Anterior cingulate cortex (tissue), 58 donors: ENCODE measurements at places on chromosomes 7 and 10.
A peak's percentile ranks its signal among the peaks of the same experiment; 100 is the strongest.

GRCh38 chr7:28937103-28937502 lies 21.0 kb downstream of the TRIL start:
- DNase-seq, result no peak

DNA sequence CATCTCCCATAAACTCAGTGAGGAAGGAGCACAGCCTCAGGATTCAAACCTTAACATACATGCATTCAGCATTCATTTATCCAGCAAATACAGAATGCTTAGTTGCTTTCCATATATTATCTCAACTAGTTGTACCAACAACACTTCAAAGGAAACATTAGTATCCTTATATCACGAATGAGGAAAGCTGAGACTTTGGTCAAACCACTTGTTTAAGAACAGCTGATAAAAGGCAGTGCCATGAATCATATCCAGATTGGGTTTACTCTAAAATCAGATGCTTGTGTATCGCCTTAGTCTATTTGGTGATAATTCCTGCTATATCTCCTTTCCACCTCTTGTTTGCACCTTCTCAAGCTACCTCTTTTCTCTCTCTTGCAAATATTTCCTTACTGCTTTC lies 1.9 kb upstream of the CPED1 start:
- DNase-seq, result no peak

- no peak for DNase-seq
These were observed 29.6 kb downstream of the CASP7 start for GRCh38 chr10:113709221-113709838.

GRCh38 chr10:59557052-59557451 lies 152.6 kb downstream of the SLC16A9 start:
- DNase-seq, result no peak

DNA sequence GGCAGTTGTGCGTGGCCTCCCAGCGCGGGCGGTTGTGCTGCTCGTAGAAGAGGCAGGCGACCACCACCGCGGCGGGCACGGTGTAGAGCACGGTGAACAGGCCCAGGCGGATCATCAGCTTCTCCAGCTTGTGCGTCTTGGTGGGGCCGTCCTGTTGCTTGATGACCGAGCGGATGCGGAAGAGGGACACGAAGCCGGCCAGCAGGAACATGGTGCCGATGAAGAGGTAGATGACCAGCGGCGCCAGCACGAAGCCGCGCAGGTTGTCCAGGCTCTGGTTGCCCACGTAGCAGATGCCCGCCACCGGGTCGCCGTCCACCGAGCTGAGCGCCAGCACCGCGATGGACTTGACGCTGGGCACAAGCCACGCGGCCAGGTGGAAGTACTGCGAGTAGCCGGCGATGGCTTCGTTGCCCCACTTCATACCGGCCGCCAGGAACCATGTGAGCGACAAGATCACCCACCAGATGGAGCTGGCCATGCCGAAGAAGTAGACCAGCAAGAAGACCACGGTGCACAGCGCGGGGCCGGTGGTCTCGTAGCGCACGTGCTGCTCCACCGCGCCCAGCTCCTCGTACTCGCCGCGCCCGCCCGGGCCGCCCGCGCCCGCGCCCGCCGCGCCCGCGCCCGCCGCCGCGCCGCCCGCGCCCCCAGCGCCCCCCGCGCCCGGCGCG lies 2.2 kb downstream of the FZD8 start:
- DNase-seq, result peak; percentile 22

DNA sequence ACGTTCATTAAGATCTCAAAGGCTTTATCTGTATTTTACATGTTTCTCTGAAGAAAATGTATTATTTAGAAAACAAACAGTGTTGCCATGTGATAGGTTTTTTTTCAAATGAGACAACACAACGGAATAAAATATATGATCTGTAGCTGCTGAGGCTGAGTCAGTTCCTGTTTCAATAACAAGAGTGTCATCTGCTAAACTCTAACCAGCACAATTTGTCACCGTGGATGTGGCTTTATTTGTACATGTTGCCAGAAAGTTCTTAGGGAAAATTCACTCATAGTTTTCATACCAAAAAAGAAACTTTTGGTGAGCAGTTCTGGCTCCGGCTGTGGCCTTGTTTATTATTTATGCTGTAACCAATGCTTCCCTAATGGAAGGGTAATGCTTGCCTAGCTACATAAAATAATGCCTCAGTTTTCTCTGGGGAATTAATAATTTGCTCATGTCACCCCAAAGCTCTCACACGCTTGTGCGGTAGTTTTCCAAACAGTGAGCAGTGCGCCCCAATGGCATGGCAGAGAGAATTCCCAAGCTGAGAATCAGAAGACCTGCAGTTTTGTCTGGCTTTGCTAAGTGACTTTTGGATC lies 20.3 kb upstream of the KLF6 start:
- DNase-seq, result no peak

- no peak for DNase-seq
These were observed 1.6 kb downstream of the SAMD9L start for GRCh38 chr7:93146472-93147141.

GRCh38 chr7:114519240-114519639 lies 104.6 kb downstream of the FOXP2 start:
- no peak for DNase-seq

GRCh38 chr7:75960372-75960771 lies 34.0 kb downstream of the TMEM120A start:
- no peak for DNase-seq

GRCh38 chr7:34759477-34760125 lies 101.6 kb downstream of the NPSR1 start:
- no peak for DNase-seq

DNA sequence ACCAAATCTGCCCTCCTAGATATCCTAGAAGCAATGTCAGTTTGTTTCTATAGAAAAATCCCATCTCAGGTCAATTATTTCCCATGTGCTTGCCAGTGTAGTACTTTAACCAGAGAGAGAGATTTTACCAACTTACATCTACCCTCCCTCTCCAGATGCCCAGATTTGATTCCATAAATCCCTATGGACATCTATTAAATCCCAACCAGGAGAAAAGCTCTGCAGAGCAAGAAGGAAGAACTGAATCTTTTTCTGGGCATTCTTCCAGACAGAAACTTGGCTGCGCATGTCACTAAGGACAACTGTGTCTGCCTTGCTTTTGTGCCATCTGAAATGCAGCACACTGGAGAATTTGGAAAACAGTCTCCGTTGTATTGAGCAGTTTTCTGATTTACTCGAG lies 597.6 kb downstream of the SORCS1 start:
- no peak for DNase-seq

GRCh38 chr7:101094376-101094775 lies 9.1 kb downstream of the TRIM56 start:
- DNase-seq, result no peak

DNA sequence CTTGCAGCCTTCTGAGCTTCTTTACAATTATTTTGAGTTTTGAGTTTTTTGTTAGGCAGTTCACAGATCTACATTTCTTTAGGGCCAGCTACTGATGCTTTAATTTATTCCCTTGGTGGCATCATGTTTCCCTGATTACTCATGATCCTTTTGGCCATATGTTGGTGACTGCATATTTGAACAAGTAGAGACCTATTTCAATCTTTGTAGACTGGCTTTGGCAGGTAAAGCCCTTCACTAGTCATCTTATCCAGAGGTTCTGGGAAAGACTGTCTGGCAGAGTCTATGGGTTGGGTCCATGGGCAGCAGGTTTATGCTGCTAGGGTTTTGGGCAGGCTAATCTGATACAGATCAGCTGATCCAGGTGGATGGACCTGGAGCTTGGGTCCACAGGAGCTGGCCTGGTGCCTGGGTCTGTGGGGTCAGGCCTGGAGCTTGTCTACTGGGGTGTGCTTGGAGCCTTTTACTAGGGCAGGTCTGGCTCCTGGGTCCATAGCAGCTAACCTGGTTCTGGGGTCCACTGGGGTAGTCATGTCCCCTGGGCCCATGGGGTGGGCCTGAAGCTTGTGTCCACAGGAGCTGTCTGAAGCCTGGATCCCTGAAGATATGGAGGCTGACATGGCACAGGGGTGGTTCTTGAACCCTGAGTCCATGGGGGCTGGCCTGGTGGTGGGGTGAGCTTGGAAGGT lies 72.7 kb downstream of the GPR85 start:
- DNase-seq, result no peak
